ENCODE measurements at places on chromosomes 2 and 18. TPM values are rescaled to one million over a fixed set of nuclear protein-coding genes. Genes with fewer than 3 reads are reported as not detected.

- DNase-seq: no peak
Observed at GRCh38 chr18:66582211-66582610, 21.7 kb downstream of the CDH19 start.

GRCh38 chr2:240877460-240878340 is 9.1 kb downstream of the AGXT start:
- DNase-seq: no peak

DNA sequence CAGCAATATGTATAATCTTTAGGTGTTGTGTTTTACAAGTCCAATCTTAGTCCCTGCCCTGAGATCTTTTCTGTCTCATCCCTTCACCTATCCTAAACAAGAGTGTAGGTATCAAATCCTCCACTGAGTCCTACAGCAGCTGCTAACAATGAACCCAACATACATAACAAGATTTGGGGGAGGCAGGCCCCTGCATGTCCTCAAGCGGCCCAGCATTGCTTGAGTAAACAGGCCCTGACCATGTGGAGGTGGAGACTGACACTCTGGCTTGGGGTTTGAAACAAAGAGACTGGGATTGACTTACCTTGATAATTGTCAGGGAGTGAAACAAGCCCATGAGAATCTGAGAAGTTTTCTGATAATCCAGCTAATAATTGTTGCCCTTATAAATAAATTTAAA is 213.4 kb downstream of the STK39 start:
- no peak for DNase-seq

GRCh38 chr2:217735034-217735433 is 267.8 kb downstream of the TNS1 start:
- no peak for DNase-seq

The ASPRV1 gene
- under 0.01 TPM for total RNA-seq

The TLX2 gene
- total RNA-seq: not detected

- no peak for DNase-seq
Observed at GRCh38 chr2:72007402-72007801, 140.3 kb downstream of the CYP26B1 start.

The ANKRD29 gene
- 8.9 TPM for total RNA-seq

DNA sequence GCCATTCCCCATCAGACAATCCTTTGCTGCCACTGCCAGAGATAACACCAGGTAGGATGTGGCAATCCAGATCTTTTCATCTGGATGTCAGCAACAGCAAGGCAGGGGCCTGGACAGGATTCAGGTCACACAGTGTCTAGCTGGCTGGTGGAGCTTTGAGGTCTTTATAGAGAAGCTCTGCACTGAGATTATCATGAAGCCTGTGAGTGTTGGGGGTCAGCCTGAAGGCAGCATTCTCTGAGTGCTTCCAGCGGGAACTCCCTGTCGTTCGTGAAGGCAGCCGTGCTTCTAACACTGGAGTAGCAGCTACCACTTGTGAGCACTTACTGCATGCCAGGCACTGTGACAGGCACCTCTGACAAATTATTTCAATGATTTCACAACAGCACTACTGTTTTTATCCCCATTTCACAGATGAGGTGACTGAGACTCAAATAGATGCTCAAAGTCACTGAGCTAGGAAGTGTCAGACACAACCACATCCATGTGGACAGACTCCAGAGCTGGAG is 85.7 kb downstream of the SEMA4F start:
- DNase-seq: peak; percentile 8

DNA sequence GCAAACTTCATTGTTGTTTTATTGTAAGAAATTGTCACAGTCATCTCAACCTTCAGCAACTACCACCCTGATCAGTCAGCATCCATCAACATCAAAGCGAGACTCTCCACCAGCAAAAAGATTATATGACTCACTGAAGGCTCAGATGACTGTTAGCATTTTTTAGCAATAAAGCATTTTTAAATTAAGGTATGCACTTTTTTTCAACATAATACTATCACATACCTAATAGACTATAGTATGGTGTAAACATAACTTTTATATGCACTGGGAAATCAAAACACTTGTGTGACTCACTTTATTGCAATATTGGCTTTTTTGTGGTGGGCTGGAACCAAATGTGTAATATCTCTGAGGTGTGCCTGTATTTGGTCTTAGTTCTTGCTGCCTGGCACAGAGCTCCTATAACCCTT is 15.6 kb downstream of the SCN1A start:
- peak; percentile 17 for DNase-seq

DNA sequence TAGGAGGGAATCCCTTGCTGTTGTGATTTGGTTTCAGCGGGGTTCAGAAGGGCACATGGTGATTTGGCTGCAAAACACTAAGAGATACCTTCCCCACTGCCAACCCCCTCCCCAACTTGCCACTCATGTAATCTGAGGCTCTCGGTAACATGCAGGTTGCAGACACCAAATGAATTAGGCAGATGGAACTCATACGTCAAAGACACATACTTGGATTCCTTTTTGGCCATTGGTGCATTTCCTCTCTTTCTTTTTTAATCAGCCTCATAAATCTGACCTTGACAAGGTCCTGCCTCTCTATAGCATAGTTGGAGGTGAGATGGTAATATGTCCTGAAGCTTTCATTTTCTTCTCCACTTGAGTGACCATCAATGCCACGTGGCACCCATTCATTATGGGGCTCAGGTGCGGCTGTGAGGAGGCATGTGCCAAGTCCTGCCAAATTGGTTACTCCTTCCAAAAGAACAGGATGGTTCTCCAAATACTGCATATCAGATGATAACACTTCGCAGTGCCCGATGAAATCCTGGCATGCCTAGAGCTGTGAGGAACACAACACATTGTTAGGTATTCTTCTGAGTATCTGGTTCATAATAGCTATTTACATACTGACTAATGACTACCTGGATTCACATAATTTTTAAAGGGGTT is 8.3 kb upstream of the TMEM178A start:
- no peak for DNase-seq

- peak; percentile 55 for DNase-seq
Observed at GRCh38 chr2:17208511-17208910, 309.7 kb downstream of the RAD51AP2 start.

- no peak for DNase-seq
Observed at GRCh38 chr2:80496346-80496745, 191.8 kb upstream of the LRRTM1 start.

The SERPINB13 gene
- total RNA-seq: not detected

The UGT1A5 gene
- not detected for total RNA-seq

The GREB1 gene
- not detected for total RNA-seq

The CYP20A1 gene
- total RNA-seq: 51.1 TPM

The RAB27B gene
- total RNA-seq: 0.54 TPM

- peak; percentile 56 for DNase-seq
Observed at GRCh38 chr2:106972782-106973181, 86.8 kb upstream of the ST6GAL2 start.

The SH3YL1 gene
- total RNA-seq: 24.0 TPM

DNA sequence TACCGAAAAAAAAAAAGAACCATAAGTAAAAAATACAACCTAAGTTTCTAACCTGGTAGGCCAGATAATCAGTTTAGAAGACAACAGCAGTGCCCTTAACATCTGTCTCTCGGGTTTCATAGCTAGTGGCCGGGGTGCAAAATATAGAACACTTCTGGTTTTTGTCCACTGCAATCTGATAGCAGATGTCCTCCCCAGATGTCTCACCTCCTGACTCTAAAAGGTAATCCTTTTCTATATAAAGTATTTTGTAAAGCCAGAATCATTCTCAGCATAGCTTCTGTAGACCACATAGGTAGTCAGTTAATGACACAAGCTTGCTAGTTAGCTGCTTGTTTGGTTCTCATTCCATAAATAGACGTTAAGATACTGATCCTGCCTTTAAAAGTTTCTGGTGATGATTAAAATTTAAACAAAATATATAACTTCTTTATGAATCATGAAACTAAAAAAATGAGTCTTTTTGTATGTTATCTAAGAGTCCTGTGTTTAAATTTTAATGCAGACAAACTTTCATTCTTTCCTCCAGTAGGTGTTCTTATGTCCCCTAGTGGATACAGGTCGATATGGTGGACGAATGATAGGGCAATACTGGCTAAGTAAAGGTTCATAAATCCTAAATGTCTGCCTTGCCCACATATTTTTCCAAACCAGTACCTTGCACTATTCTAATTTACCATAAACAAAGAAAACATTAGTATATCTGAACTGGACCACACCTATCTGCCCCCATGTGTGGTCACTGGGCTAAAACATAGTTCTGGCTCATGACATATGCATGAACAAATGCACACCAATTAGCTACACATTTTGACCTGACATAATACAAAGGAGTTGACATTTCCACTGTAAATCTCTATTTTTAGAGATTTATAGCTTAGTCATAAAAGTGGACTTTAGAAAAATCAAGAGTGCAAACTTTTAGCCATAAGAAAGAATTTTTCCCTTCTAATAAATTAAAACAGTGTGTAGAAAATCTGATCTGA is 171.0 kb downstream of the SRBD1 start:
- peak; percentile 30 for DNase-seq

The TRPM8 gene
- total RNA-seq: not detected

DNA sequence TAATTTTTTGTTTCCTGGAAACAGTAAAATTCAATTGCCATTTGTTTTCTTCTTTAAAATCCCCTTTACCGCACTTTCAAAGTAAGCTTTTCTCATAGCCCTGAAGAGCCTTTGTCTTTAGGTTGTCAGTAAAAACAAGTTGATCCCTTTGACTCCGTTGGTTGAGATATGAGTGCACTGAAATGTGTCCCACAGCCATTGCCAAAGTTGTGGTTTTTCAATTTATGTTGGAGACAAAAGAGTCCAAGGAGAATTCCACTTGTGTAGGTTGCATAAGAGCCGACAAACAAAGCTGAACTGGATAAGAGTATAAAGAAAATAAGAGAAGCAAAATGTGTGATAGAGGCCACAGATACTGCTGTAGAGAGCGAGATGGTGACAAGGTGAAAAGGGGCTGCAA is 26.1 kb upstream of the HNMT start:
- DNase-seq: peak; percentile 12

The CGREF1 gene
- 19.2 TPM for total RNA-seq

DNA sequence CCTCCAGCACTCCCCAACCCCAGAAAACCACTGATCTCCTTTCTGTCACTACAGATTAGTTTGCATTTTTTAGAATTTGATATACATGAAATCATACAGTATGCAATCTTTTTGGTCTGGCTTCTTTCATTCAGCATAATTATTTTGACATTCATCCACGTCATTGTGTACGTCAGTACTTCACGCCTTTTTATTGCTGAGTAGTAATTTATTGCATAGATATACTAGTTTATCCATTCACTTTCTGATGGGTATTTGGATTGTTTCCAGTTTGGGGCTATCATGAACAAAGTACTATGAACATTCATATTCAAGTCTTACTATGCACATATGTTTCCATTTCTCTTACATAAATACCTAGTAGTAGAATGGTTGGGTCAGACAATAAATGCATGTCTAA is 20.1 kb upstream of the CHN1 start:
- no peak for DNase-seq

GRCh38 chr2:106205488-106205887 is 11.4 kb upstream of the UXS1 start:
- DNase-seq: no peak

DNA sequence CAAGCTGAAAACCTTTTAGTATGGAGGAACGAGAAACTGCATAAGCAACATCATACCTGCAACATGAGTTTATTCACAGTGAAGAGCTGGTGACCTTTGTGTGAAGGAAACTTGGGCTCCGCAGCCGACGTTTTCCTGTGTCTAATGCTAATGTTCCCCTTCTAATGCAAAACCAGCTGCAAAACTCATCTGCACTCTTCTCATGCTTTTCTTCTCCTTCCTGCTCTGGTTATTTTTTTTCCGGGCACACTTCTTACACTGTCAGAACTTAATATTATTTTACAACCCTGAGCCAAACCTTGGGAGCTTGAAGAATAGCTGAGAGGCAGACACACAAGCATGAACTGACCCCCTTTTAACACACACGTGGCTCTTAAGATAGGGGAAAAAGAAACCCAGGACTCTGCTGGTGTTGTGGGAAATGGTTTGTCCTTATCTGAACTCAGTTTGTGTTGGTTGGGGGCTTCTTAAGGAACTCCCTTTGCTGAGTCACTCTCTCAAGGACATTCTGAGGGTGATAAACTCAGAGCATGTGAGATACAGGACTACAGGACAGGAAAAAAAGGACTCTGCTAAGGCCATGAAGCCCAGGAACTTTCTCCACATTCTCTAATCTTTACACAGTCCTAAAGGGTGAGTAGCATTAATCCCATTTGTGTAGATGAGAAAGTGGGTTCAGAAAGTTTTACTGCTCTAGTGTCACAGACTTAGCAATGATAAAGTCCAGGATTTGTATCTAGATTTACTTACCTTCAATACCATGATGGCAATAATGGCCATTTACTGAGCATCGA is 439.3 kb upstream of the TRIB2 start:
- DNase-seq: no peak

- DNase-seq: no peak
Observed at GRCh38 chr2:192628017-192628416, 433.3 kb upstream of the TMEFF2 start.

- peak; percentile 64 for DNase-seq
Observed at GRCh38 chr2:48530033-48530811, at the start of gene STON1. Gene STON1 (plus strand): TSS chr2:48530154. CDS start chr2:48580634, 50,480 bp downstream.

DNA sequence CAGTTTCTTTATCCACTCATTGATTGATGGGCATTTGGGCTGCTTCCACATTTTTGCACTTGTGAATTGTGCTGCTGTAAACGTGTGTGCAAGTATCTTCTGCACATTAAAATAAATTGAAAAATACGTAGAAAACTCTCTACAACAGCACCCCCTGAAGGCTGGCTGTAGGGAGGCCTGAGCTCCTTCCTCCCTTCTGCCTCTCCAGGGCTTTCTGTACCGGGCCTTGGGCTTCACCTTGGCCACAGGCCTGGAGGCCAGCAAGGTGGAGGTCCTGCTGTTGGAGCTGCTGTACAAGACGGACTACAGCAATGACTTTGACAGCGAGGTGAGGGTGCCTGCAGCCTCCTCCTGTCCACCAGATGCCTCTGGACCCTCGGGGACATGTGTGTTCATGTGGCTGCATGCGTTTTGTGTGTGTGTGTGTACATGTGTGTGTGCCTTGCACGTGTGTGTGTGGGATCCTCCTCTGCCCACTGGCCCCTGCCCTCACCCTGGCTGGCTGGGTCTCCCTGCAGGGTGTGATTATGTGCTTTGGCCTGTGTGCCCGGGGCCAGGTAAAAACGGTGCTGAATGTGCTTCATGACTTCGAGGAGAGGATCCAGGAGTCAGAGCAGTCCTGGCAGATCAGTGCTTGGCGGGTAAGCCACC is 29.2 kb downstream of the MROH2A start:
- DNase-seq: no peak

GRCh38 chr2:7096726-7097352 is 179.6 kb downstream of the RNF144A start:
- DNase-seq: no peak

The SLC39A10 gene
- total RNA-seq: 85.4 TPM

- no peak for DNase-seq
Observed at GRCh38 chr2:226450141-226450540, 349.5 kb downstream of the IRS1 start.

The PIGN gene
- total RNA-seq: 22.3 TPM

- DNase-seq: peak; percentile 48
Observed at GRCh38 chr2:1701556-1702185, 42.6 kb downstream of the PXDN start.

DNA sequence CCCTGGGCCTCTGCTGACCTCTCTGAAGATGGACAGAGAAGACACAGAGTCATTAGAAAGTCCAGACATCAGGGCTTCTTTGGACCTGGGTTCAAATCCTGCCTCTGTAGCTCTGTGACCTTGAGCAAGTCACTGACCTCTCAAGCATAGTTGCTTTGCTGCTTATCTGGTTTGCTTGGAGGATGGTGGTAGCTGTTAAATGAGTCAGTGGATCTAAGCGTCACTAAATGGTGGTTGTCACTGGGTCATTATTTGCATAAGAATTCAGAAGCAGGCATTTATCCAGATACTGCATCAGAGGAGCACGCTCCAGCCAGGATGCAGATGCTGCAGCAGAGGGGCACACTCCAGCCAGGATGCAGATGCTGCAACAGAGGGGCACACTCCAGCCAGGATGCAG is 229.2 kb downstream of the GLI2 start:
- peak; percentile 41 for DNase-seq
